ENCODE measurements at places on chromosomes 1 and 21.

DNA sequence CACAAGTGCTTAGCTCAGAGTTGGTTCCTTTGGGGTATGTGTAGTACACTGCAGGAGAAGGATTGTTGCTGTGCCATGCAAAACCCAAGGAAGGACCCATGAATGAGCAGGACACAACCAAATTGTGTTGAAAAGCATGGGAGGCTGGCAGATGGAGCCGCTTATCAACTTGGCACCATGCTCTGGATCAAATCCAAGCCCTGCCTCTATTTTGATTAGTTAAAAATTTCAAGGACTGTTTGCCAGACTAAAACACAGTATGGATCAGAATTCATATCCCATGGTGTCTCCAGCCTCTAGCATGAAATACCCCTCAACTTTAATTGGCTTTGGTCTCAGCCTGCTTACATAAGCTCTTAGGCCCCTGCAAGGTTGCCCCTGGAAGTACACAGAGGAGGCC, 27.8 kb downstream of the CCDC185 start:
- DNase-seq = no peak

DNA sequence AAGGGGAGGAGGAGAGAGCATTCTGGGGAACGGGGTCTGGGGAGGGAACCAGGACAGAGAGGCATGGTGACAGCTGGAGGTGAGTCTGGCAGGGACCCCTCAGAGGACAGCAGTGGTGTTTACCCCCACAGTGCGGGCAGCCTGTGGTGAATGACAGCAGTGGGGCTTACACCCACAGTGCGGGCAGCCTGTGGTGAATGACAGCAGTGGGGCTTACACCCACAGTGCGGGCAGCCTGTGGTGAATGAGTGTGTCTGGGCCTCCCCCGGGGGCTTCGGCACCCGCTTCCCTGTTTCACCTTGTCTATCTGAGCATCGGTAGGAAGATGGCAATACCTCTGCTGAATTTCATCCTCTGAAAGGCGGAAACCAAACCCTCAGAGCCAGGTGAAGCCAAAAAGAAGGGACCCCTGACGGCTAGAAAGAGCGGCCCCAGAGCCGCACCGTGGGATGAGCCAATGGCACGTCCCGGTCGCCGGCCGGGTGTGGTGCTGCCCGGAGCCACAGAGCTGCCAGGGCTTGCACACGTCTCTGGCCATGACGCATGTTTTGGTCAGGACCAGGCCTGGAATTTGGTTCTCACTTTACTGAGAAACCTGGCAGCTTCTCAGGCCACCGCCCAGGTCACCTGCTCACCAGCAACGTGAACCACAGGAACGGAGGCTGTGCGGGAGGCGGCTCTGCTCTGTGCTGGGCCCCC, 54.1 kb downstream of the SIK1 start:
- DNase-seq = no peak

DNA sequence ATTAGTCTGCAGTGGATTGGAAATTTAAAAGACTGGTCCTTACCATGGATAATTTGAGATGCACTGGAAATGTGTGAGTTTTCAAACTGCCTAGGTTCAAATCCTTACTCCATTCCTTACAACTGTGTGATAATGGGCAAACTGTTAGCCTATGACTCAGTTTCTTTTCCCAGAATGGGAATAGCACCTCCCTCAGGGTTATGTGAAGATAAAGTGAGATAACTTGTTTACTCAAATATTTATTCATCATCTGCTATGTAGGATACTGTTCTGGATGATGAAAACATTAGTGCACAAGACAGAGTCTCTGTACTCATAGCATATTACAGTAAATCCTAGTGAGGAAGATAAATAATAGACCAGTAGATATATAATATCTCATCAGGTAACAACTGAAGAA, 28.6 kb downstream of the LRIG2 start:
- DNase-seq = no peak

GRCh38 chr1:169906938-169907337, 13.2 kb upstream of the SCYL3 start:
- DNase-seq = no peak

DNA sequence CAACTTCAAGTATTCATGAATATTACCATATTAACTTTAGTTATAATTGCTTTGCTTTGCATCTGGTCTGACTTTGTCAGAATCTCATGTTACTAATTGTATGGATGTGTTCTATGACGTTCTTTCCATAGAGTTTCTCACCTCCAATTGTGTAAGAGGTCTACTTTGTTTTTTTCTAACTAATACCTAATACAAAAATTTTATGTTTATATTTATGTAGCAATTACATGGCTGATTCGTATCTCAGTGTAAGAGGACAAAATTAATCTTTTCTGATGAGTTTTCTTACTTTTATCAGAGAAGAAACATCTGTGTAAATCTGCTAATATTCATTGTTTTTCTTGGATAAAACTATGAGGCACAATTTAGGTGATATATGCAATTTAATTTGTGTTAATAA, 224.8 kb upstream of the B3GALT2 start:
- no peak for DNase-seq

GRCh38 chr1:79105500-79105899, 99.0 kb upstream of the ADGRL4 start:
- no peak for DNase-seq

GRCh38 chr1:16076031-16076864, 2.8 kb upstream of the FAM131C start:
- no peak for DNase-seq

DNA sequence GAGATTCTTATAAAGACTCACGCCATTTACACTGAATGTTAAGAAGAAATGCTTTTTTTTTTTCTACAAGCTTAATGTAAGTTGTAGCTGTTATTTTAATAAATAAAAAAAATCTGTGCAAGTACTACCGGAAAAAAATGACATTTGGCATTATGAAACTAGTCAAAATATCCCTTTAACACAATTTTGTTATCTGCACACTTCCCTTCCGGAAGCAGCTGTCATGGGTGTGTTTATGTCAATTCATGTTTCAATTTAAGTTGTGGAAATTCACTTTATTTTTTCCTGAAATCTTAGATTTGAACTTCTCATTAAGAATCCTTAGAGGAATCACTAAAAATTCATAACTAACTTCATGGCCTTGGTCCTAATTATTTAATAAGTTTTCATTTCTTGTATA, 308.1 kb downstream of the KCTD3 start:
- DNase-seq = no peak

DNA sequence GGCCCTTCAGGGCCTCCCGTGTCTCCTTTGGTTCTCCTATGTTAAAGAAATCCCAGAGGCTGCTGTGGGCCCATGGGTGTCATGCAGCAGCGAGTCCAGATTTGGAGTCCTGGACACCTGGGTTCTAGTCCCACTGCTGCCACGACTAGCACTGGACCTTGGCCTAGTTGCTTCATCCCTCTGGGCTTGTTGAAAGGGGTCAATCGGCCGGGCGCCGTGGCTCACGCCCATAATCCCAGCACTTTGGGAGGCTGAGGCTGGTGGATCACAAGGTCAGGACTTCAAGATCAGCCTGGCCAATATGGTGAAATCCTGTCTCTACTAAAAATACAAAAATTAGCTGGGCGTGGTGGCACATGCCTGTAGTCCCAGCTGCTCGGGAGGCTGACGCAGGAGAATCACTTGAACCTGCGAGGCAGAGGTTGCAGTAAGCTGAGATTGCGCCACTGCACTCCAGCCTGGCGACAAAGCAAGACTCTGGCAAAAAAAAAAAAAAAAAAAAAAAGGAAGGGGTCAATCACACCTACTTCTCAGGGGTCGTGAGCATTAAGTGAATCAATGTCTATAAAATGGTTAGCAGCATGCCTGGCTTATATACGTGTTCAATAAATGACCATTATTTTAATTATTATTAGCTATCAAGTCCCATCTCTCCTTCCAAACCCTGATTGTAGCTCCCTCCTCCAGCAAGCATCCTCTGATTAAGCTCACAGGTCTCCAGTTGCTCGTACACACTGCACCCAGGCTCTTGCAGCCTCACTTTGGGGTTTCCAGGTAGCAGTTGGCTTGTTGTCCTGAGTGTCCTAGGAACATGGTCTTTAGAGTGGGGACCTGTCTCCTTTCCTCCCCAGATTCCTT, 43.8 kb downstream of the KIRREL1 start:
- no peak for DNase-seq

DNA sequence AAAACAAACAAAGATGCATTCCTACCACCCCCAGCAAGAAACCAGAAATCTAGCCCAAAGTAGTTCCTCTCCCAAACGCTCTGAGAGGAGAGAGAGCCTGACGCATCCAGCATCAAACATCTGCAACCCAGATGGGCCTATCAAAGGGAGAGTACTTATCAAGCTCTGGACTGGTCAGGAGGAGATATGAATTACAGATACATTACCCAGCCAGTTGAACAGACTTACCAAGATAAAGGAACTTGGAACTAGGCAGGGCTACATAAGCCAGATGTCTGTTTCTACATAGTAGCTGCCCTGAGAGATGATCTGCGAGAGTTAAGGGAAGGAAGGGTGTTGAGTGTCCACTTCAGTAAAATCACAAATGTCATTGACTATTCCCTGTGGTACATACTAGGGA, 138.4 kb downstream of the PAPPA2 start:
- DNase-seq = no peak

GRCh38 chr21:46486481-46487126, 27.9 kb downstream of the DIP2A start:
- DNase-seq = no peak

GRCh38 chr1:202049129-202049528, 38.7 kb downstream of the ELF3 start:
- no peak for DNase-seq

GRCh38 chr1:154747740-154748404, 122.2 kb downstream of the KCNN3 start:
- DNase-seq = no peak

DNA sequence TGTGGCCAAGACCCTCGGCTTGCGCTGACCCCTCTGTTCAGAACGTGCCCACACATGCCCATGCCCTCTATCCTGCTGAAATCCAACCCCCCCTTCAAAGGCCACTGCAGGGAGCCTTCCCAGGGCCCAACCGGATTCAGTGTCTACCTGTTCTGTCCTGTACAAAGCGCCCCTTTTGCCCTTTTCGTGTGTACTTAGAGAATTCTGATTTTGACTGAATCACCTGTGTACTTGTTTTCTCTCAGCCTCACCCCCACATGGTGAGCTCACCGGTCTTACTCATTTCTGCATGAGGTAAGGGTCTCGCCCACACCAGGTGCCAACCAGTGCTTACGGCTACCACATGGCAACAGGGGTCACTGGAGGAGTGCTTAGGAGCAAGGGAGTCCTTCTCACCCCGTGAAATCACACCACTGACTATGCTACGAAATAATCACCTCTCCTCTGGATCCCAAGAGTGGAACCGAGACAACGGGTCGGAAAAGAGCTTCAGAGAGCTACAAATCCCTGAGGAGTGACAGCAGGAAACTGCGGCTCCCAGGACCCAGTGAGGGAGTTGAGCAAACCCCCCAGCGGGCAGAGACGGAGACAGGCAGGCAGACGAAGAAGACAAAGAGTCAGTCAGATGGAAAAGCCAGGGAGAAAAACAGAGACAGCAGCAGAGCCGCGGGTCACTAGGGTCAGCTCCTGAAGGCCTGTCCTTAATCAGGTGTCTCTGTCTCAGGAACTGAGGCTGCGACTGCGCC, 2.1 kb upstream of the S100A2 start:
- DNase-seq = no peak

GRCh38 chr21:37380349-37381323, 14.1 kb downstream of the DYRK1A start:
- DNase-seq = no peak

GRCh38 chr1:189868021-189868420, 609.6 kb downstream of the BRINP3 start:
- DNase-seq = no peak

GRCh38 chr1:212182171-212182570, 103.0 kb upstream of the PPP2R5A start:
- no peak for DNase-seq

- no peak for DNase-seq
Observed at GRCh38 chr1:175354080-175354479, 161.5 kb upstream of the KIAA0040 start.

DNA sequence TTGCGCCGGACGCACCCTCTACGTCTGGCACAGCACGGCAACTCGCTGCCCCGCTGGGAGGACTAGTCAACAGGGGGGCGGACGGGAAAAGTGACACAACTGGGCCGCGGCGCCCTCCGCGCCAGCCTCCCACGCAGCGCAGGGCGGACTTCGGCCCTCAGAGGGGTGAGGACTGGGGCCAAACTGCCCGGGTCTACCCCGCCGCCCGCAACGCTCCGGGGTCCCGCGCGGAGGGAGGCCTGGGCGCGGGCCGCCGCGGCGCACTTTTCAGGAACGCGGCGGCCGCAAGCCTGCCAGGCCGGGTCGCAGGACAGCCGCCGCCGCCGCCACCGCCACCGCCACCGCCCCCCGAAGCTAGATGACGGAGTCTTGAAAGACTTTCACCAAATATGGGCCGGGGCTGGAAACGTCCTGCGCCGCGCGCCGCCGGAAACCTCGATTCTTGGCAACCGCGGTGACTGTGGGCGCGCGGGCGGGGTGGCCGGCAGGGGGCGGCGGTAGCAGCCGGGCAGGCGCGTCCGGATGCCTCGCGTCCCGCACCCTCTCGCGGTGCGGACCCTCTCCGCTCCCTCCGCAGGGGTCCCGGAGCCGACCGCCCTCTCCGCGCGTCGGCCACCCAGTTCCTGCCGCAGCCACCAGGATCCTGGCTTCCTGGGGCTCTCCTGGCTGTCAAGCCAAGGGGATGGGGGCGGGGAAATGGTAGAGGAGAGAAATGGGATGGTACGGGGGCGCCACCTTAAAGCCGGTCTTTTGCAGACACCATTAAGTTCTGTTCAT, 3.7 kb upstream of the CCN1 start:
- no peak for DNase-seq

DNA sequence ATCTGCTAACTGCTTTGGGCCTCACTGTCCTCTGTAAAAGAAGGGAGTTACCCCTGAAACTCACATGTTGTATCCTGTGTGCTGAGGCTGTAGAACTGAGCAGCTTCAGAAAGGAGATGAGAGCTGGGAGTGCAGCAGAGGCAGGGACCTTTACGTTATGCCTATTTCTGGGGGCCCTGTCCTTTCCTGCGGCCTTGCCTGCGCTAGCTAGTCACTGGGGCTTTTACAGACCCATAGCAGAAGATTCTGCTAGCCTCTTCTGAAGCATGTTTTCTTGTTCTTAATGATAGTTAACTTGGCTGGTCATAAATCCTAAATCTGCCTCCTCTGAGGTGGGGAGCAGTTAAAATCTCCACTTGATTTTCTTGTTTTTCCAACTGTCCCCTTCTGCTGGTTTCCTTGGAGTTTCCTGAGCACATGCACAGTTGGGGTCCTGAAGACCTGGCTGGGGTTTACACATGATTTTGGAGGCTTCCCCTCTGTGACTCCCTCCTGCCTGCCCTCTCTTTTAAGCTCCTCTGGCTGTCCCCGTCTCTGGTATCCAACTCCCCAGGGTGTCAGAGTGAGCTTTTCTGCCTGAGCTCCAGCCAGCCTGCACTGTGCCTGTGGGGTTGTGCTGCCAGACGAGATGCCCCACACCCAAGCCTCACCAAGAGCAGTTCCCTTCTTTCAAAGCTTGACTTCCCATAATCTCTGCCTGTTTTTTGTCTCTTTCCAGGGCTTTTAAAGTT, 76.6 kb downstream of the NOS1AP start:
- DNase-seq = no peak

DNA sequence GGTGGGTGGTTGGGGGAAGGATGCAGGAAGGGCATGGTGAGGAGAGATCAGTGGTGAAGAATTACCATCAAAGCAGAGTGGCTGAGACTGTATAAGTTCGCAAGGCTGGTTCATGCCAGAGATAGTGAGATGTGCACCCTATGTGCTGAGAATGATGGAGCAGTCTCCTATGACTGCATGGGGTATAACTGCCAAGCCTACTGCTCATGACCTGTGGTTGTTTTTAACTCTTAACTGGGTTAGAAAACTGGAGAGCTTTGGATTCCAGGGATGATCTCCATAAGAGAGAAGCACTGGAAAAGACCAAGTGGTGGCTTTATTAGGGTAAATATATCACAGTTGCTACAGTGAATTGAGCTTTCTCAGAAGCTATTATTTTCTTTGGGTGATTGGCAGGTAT, 16.2 kb downstream of the WNT2B start:
- no peak for DNase-seq
